IPS-NIHi11 (cell line): ENCODE measurements at places on chromosomes 2 and 18.

DNA sequence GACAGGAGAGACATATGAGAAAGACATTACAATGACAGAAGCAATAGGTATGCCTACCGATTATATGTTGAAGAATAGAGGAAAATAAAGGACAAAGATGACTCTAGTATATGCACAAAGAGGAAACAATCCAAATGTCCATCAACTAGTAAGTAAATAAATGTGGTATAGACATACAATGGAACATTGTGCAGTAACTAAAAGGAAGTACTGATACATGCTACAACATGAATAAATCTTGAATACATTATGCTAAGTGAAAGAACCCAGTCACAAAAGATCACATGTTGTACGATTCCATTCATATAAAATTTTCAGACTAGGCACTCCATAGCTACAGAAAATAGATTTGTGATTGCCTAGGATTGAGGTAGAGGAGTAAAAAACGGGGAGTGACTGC, 28.5 kb upstream of the PGAP1 start:
- no peak for DNase-seq

GRCh38 chr2:60844105-60844504, 37.3 kb upstream of the REL start:
- no peak for DNase-seq

- DNase-seq = no peak
Observed at GRCh38 chr18:41410006-41410405, 545.0 kb upstream of the PIK3C3 start.

- no peak for DNase-seq
Observed at GRCh38 chr2:232236200-232236599, 142.4 kb upstream of the ALPP start.

DNA sequence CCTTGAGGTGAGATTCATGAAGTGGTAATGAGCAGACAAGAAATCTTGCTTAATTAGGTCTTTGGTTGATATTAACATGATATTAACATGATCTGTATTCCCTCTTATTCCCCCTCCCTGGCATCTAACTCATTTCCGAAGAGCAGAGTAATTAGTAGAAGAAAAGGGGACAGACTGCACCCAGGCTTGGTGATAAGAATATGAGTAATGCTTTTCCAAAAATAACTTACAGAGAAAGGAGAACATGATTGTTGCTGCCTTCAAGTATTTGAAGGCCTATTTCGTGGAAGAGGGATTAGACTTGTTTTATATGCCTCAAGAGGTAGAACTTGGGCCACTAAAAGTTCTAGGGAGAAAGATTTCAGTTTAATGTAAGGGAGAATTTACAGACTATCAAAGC, 130.6 kb upstream of the ATP5MC3 start:
- no peak for DNase-seq

DNA sequence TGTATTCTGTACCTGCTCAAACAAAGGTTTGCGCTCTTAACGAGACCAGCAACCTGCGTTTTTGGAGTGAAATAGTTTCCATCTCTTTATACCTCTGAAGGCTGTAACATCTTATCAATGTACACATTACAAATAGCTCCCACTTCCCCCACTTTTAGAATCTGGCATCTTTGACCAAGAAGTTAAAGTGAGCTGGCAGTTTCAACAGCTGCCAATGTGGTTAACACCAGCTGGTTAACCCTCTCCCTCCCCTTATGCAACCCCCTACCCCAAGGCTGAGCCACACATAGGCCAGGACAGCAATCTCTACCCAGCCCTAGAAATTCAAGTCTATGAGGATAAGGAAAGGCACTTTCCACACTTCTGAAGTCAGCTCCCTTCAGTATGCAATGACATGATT, 2.2 kb upstream of the SERTAD2 start:
- no peak for DNase-seq

DNA sequence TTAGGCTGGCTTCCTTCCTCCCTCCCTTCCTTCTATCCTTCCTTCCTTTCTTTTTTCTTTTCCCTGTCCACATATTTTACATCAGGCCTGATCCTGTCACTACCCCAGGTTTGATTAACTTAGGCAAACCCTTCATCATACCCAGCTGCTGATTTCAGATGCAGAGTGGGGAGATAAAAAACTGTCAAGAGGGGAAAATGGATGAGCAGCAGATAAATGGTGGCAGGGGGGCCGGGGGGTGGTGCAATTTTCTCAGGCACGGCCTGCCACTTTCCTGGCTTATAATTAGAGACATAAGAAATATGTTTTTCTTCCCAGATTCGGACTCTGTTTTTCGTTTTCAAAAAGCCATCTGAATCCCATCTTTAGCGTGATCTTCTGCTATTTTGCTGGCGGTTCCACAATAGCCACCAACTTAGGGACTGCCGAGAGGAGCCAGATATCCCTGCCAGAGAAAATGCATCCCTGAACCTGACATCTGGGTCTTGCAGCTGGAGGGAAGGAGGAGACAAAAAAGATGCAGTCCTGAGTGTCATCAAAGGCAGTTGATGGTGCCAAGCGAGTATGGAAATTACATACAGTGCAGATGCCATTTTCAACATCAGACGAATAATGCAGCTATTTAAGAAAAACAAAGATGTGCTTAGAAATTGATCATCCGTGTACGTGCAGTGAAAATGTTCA, 49.9 kb downstream of the CXCR4 start:
- DNase-seq = no peak

DNA sequence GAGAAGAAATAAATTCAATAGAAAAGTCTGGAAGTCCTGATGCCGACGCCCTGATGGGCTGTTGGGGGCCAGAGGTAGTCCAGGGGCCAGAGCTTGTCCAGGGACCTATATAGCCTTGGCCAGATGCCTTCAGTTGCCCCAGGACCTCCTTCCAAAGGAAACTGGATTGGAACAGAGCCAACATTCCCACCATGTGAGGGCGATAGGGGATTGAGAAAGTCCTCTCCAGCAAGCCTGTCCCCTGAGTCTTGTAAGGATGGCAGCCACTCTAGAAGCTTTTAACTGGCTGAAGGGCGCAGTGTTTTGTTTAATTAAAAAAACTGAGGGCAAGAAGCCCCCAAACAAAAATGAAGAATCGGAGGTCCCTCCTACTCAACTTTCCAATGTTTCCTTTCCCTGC, 54.9 kb upstream of the CDCA7 start:
- no peak for DNase-seq

GRCh38 chr2:33204945-33205344, 258.2 kb downstream of the LTBP1 start:
- DNase-seq = no peak

DNA sequence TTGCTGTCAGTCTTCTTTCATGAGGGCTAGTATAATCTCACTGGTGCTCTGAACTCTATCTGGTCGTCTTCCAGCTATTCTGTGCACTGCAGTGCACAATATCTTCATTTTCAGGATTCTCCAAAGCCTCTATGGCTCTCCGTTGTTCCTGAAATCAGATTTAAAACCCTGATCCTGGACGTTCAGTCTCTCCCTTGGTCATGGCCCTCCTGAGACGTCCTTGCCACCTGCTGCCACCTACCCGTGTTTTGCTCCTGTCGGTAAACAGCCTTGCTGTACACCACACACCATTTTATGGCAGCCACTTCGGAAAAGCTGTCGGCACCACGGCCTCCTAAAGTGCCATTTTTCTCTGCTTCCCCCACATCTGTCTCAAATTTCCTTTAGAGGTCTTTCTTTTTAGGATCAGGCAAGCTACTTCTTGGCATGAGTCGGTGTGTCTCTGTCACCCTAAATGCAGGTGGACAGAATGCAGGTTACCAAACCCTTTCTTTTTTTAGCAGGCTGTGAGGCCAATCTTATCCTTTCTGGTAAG, 170.0 kb downstream of the HRH4 start:
- no peak for DNase-seq

DNA sequence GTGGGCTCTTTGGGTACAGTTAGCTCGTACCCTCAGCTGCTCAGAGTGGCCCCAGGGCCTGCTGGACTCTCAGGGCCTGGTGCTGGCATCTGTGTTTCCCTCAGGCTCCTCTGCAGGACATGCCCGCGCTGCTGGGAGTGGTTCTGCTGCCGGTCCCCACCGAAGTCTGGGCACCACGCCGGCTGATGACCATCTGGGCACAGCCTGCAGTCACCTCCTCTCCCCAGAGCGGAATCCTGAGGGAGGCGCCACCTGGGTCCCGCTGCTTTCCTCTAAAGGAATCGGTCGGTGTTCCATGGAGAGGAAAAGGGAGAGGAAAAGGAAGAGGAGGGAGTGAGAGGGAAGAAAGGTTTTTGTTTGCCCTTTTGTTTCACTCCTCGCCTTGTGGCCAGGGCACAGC, 43.6 kb downstream of the MC2R start:
- peak; percentile 17 for DNase-seq

- DNase-seq = no peak
Observed at GRCh38 chr2:119723784-119724467, 35.8 kb upstream of the PTPN4 start.

GRCh38 chr2:17788773-17789172, 27.5 kb upstream of the MSGN1 start:
- DNase-seq = no peak

- no peak for DNase-seq
Observed at GRCh38 chr2:190668892-190669291, 20.0 kb downstream of the NAB1 start.

GRCh38 chr2:100230754-100231153, 88.4 kb upstream of the AFF3 start:
- no peak for DNase-seq

DNA sequence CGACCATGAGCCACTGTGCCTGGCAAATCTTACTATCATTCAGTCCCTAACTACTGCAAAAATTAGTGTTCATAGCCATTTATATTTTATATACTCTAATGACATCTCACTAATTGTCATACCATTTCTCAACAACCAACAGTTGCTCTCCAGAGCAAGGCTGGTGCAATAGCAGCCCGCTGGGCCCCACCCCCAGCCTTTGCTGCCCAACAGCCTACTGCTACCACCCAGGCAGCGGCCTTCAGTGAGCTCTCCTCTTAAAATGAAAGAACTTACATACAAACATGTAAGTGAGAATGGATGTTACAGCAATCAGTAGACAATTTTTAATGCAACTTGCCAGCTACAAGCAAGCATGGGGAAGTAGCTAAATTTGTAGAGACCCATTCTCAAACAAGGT, 90.5 kb downstream of the HNRNPLL start:
- no peak for DNase-seq

DNA sequence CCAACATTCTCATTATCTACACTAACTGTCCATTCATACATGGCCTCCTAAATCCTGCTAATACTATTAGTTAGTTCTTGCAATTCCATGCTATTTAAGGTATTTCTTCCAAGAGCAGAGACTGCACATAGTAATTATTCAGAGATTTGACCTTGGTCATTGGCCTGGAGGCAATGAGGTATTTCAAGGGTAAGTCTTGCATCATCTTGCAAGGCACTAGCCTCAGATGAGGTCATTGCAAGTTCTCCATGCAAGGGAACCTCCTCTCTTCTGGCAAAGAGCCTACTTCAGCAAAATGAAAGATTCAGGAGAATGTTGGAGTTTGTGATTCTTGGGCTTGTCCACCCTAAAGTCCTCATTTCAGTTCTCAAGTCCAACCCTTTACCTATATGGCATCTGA, 48.5 kb upstream of the IKZF2 start:
- DNase-seq = no peak

DNA sequence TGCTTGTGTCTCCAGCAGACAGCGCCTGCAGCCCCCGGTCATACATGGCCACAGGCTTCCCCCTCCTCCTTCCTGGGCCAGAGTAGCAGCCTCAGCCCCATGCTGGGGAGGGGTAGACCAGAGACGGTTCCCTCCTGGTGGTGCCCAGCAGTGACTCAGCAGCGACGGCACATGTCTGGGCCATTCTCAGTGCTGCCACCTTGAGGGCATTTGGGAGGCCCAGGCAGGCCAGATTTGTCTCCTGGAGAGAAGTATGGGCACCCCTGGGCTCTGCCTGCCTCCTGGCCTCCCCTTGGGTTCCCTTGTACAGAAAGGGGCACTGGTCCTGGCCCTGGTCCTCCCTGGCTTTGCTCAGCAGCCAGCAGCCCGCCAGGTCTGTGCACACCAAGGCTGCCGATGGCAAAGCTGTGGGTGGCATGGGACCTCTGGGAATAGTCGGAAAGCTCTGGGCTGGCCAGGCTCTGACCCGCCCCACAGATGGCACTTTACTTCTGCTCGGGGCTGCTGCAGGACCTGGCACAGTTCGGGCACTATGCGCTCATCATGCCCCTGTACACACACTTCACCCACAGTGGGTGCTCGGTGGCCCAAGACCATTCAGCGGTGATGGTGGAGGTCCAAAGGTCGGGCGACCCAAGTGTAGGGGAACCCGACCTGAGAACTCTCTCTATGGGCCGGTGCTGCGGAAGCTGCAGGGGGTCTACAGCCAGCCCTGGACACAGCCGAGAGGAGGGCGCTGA, 11.4 kb upstream of the ALPI start:
- DNase-seq = peak; percentile 67

DNA sequence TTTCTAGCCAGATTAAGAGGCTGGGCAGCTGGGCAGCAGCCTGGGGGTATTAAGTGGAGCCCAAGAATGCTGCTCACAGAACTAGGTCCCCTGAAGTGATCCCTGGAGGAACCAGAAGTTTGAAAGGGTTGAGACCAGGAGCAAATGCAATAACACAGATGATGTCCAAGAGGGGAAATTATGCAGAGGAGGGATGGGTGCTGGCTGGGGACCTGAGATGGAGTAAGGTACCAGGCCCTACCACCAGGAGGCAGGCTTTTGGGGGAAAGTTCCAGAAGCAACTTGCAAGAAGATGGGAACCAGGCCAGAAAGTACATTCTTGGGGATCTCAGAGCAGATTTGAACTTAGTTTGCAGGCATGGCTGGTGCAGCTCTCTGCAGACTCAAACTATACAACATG, 175.1 kb downstream of the NCK2 start:
- DNase-seq = peak; percentile 74

GRCh38 chr2:88144914-88145497, 17.1 kb upstream of the FABP1 start:
- no peak for DNase-seq

GRCh38 chr2:219912491-219912921, 285.1 kb downstream of the SLC4A3 start:
- DNase-seq = peak; percentile 30

DNA sequence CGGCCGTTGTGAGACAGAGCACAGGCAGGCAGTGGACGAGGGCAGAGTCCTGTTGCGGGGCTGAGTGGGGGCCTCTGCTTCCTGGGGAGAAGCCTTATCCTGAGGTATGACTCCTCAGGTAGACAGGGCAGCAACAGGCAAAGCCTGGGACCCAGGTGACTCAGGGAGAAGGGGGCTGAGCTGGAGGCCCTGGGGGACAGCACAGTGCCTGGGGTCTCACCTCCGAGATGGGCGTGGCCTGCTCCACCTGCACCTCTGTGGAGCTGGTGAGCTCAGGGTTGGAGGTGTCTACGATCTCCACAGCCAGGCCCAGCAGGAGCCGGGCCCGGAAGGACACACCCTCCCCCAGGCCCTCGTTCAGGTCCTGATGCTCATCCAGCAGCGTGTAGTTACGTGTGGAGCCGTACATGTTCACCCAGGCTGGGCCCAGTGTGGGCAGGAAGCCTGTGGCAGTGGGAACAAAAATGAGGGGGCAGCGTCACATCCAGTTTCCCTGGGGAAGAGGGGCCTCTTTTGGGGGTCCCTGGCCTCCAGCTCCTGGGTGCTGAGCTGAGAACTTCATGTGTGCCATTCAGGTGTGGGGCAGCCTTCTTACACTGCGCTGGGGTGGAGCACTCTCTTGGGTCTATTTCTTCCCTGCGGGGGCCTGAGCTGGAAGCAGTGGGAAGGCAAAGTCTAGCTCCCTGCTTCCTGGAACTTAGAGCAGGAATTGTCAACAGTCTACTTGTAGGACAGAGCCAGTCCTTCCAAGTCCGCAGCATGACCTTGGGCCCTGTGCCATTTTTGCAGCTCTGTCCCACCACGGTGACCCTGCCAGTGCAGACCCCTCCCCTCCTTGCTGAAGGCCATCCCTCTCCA, 2.9 kb upstream of the OTOF start:
- DNase-seq = no peak

- DNase-seq = no peak
Observed at GRCh38 chr2:167471332-167471731, 583.1 kb downstream of the XIRP2 start.
